ENCODE measurements at places on chromosomes 11 and 22.

DNA sequence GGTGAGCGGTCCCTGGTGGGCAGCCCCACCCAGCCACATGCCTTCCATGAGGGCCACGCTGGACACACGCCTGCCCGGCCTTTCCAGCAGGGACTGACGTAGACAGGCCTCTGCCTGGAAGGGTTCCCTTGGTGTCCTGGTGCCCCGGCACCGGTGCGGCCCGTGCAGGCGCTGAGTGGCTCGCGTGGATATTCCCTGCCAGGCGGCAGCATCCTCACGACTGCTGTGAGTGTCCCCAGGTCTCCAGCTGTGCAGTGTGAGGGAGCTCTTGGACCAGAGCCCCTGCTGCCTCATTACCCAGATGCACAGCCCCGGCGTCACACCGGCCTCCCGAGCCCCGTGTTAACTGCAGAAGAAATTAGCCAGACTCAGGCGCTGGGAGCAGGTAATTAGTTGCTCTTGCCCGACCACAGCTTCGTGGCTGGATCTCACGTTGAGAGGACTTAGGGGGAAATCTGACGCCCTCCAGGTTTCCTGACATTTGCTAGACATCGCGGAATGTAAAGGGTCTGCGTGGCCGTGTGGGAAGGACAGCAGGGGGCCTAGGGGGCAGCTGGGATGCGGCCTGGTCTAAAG lies 1196.3 kb downstream of the BRD1 start:
- DNase-seq: no peak

- no peak for DNase-seq
Measured at GRCh38 chr11:116445108-116446047, 327.4 kb downstream of the BUD13 start.

- DNase-seq: no peak
Measured at GRCh38 chr11:45857961-45858474, 10.7 kb downstream of the CRY2 start.

DNA sequence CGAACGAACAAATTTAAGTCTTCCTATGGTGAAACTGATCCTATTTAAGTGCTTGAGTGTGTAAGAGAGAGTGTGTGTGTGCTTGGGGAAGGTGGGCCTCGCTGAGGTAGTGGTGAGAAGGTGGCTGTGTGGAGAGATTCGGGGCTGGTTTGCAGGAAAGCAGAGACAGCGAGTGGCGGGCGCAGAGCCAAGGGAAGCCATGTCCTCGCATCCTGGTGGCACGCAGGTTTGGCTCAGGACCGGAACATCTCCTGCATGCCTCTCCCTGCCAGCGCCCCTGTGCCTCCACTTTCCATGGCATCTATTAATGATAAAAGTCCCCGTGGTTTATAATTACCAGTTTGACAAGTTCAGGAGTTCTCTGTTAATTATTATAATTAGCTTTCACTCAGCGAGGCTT lies 383.1 kb upstream of the CADM1 start:
- DNase-seq: no peak

GRCh38 chr22:37383341-37383740 lies 43.9 kb downstream of the ELFN2 start:
- no peak for DNase-seq
